ENCODE measurements at places on chromosomes 3 and 15.

- DNase-seq, result no peak
Measured at GRCh38 chr3:130014526-130014925, 40.0 kb downstream of the TRH start.

GRCh38 chr15:60255390-60255789 is 142.4 kb downstream of the ANXA2 start:
- no peak for DNase-seq

GRCh38 chr3:78659386-78659987 is 1108.3 kb downstream of the ROBO1 start:
- DNase-seq, result no peak

DNA sequence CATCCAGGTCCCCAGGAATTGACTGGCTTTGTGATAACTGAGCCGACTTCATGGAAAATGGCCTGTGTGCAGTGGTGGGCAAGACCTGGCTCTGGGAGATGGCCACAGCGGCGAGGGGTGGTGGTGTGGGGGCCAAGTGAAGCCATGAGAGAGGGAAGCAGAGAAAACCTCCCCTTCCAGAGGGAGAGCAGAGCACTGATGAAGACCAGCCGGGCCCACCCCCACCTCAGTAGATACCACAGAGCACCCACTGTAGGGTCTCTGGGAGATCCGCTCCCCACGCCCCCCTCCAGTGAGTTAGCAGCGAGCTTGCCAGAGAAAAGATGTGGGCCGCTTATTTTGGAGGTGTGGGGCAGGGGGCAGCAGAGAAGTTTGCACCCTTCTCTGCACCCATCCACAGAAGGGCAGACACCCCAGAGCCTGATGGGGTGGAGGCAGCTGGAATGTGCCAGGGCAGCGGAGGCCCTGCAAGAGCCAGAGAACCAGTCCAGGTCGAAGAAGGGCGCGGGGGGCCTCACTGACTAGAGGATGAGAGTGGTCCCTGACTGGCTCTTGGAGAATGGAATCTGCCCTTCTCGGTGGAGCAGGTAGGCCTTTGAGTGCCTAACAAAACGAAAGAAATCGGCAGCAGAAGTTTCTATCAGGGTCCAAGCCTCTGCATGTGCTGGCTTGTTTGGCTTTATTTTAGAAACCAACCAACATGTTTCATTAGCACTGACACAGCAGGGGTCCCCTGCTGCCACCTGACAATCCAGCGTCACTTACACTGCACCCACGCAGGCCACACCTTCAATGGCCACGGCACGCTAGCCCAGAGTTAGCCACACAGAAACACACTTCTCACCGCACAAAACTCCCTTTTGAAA is 28.3 kb downstream of the MELTF start:
- DNase-seq, result no peak

DNA sequence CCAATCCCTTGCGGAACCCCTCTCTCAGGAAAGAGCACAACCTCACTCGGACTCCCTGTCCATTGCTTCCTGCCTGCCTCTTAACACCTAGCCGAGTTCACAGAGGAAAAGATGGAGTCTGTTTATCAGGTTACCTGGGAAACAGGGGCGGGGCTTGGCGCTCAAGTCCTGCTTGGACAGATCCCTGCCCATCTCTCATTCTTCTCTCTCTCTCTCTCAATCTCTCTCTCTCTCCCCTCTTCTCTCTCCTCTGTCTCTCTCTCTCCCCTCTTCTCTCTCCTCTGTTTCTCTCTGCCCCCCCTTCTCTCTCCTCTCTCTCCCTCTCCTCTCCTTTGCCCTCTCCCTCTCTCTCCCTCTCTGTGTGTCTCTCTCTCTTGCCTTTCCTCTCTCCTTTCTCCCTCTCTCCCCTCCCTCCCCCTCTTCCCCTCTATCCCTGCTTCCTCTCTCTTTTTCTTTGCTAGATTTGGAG is at the start of gene EFHB:
EFHB (minus strand) TSS at position 120 of the 469 bp plus-strand sequence. CDS start 199 bp downstream, outside the sequence.
- no peak for DNase-seq

GRCh38 chr3:25582242-25582641 is 82.5 kb downstream of the TOP2B start:
- no peak for DNase-seq

DNA sequence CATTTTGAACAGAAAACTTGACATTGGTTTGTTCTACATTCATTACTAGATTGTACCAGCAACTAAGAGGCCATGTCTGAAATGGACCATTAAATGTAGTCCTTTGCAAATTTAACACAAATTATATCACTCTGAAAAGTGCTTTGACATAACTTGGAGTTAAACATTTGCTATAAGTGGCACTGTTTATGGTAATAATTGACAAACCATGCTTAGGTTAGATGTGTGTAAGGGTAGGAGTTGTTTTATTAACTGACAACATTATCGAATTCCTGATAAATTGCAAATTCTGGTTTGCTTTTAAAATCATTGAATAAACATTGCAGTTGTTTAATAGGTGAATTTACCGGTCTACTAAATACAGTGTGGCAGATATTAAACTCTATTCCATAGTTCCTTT is 6.1 kb upstream of the TMEM207 start:
- DNase-seq, result no peak

DNA sequence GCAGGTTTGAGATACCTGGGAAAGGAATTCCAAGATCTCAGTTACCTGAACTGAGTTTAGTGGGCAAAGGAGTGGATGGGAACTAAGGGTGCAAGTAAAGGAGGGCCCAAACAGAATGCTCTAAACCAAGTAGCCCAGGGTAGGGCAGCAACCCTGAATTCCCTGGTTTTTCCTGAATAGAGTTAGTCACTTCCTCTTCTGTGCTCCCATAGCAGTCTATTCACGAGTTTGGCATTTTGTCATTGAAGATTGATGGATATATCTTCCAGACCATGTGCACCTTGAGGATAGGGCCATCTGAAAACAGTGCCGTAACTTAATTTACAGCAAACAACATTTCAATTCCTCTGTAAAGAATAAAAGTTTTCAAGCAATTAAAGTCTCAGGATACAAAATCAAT is 18.5 kb upstream of the PTX3 start:
- no peak for DNase-seq

DNA sequence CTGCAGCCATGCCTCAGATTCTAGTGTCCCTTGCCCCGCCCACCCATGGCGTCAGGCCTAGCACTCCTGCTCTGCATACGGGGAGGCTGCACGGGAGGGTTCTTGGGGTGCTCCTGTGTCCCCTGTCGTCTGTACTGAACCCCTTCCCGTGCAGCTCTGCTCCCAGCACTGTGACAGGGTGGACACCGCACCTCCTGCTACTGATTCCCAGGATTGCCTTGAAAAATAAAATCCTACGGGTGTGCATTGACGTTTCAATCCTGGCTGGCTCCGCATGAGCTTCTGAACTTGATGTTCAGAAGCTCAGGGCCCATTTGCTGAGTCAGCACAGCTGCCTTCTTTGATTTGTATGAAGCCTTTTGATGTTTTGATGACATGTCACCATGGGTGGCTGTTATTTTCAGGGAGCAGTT is 176.4 kb downstream of the APBA2 start:
- DNase-seq, result no peak

DNA sequence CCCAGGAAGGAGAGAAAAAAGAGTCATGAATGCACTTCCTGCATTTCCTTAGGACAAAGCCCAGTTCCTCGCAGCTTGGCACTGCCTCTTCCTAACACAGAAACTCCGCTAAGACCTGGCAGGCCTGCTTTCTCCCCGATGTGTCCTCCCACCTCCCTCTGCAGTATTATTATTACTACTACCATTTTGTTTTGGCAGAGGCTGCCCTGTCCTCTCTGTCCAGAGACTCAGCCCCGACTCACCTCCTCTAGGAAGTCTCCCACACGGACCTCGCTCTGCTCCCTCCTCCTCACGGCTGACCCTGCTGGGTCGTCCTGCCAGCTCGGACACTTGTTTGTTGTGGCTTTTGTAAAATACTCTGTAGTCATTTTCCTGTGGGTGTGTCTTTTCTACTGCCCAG is 107.2 kb upstream of the HACD2 start:
- DNase-seq, result no peak

GRCh38 chr15:93111451-93111850 is 22.4 kb upstream of the RGMA start:
- no peak for DNase-seq
